ENCODE measurements at places on chromosomes 16 and 17.

DNA sequence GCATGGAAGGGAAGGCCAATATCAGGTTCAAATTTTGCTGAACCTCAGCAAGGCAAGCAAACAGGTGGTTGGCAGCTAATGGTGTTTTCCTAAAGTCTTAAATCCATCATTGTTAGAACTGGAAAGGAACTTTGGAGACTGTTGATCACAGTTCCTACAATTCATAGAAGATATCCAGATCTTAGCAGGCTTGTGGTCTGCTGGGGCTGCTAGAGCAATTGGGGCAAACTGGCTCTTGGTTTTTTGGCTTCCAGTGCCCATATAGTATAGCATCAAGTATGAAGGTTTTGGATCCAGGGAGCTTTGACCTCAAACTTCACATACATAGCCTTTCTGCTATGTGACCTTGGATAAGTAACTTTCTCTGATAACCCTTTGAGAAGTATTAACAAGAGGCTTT, 49.7 kb downstream of the IGF2BP1 start:
- DNase-seq = no peak

GRCh38 chr16:801584-802363, 1.2 kb upstream of the GNG13 start:
- no peak for DNase-seq

DNA sequence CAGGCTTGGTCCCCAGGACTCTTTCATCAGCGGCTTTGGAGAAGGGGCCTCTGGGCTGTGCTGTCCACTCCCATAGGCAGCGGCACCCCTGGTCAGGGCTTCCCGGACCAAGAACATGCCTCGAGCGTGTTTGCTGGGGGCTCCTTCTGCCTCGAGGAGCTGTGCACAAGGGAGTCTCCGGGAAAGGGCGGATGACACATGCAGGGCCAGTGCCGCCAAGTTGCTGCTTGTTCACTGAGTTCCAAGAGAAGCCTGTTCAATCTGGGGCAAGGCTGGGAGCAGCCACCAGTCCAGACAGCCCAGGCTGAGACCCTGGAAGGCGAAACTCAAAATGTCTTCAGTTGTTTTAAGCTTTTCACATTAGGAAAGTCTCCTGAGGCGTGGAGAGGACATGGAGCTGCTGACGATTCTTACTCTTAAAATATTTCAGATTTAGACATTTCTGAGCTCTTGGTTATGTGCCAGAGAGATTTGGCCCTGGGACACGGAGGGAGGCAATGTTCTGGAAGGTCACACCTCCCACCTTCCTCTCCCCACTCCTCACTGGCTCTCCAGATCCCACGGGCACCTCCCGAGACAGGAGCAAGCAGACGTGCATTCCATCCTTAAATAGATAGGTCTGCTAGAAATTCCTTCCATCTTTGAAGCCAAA, 84.5 kb upstream of the ZNF469 start:
- DNase-seq = no peak

DNA sequence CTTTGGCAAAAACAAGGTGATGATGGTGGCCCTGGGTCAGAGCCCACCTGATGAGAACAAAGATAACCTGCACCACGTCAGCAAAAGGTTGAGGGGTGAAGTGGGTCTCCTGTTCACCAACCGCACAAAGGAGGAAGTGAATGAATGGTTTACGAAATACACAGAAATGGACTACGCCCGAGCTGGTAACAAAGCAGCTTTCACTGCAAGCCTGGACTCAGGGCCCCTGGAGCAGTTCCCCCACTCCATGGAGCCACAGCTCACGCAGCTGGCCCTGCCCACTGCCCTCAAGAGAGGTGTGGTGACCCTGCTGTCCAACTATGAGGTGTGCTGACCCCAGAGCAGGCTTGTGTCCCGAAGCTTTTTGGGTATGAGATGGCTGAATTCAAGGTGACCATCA, 29.7 kb upstream of the DLX4 start:
- DNase-seq = no peak

- no peak for DNase-seq
Measured at GRCh38 chr17:7343250-7343649, 6.9 kb downstream of the ACAP1 start.

GRCh38 chr17:81794509-81794908, 9.4 kb upstream of the GCGR start:
- no peak for DNase-seq

GRCh38 chr16:81099958-81100357, 3.8 kb upstream of the GCSH start:
- no peak for DNase-seq

GRCh38 chr17:74757931-74758847, 9.8 kb downstream of the NHERF1 start:
- no peak for DNase-seq

DNA sequence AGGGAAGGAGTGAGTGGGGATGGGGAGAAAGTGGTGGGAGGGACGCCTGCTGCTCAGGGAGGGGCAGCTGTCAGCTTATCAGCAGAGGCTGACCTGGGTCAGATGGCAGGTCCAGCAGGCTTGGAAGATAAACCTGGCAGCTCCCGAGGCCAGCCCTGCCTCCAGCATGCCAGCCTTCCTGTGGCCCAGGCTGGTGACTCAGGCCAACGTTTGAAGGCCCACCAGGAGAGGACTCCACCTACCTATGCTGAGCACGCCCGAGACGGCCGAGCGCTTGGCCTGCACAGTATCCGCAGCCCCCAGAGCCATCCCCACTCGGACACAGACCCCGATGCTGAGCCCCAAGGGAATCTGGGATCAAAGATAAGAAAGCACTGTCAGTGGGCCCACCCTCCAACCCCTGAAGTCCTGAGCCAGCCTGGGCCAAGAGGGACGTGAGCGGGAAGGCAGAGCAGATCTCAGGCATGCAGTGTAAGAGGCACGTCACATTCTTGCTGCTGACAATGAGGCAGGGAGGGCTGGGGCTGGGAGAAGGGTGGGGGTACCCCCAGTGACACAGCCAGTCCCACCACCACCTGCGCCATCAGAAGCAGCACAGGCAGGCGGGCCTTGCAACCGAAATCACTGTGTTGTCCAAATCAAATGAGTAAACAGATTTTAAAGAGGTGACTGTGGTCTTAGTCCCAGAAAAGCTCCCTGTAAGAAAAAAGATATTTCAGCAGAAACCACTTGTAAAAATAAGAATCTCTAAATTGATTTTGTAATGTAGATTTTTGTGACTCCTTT, 12.4 kb downstream of the SLC47A2 start:
- DNase-seq = no peak

GRCh38 chr17:76940295-76940694, 72.1 kb downstream of the MGAT5B start:
- DNase-seq = no peak

- DNase-seq = no peak
Measured at GRCh38 chr17:59347975-59348391, 16.5 kb downstream of the YPEL2 start.

GRCh38 chr17:34172390-34172918, 82.6 kb upstream of the CCL2 start:
- no peak for DNase-seq

- DNase-seq = no peak
Measured at GRCh38 chr17:28737770-28738679, 5.8 kb upstream of the TRAF4 start.

DNA sequence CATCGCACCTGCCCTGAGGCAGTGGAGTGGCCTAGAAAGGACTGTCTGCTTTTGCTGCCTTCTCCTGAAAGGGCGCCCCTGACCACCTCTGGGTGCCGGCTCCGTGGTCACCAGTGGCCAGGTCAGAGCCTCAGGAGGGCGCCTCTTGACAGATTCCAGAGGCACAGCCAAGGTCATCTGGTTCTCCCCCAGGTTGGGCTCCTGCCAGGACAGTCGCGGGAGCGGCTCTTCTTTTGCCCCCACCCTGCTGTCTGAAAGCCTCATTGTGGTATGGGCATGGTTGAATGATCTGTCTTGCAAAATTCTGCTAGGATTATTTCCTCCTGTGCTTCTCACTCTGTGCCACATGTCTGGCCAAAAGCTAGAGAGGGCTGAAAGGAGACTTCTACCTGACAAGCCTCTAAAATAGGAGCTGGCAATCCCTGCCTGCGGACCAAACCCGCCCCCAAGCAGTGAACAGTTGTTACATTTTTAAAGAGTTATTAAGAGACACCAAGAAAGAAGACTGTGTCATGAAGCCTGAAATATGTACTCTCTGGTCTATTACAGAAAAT, 82.8 kb downstream of the SNX29 start:
- no peak for DNase-seq

- DNase-seq = no peak
Measured at GRCh38 chr17:64110379-64111152, 19.4 kb downstream of the ERN1 start.

DNA sequence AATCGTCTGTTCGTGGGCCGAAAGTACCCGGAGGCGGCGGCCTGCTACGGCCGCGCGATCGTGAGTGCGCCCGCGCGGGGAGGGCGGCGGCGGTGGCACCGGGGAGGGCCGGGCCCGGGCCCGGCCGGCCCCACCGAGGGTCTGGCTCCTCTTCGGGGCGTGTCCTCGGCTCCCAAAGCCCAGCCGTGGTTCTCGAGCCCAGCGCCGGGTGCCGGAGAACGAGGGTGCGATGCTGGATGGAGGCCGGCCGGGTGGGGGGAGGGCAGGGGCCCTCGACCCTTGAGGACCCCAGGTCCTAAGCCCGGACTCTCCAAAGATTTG, 375 bp downstream of the STUB1 start:
- no peak for DNase-seq

GRCh38 chr17:31919802-31920525, 16.8 kb upstream of the SUZ12 start:
- no peak for DNase-seq

GRCh38 chr17:49969795-49970389, 902 bp downstream of the DLX4 start:
- no peak for DNase-seq

DNA sequence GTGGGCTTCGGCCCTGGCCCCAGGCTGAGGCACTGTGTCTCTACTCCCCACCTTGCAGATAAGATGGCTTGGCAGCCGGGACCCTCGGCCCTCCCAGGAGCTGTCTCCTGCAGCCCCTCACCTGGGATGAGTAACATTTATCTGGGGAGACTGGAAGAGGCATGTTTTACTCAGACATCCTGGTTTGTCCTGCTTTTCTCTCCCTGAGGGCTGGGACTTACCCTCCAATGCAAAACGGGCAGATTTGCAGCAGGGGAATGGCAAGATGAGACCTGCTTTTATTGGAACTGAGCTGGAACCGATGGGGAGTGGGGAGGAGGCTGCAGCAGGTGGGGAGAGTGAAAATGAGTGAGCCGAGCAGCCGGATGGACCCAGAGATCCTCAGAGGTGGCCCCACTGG, 27.3 kb upstream of the UBE2G1 start:
- DNase-seq = no peak

- DNase-seq = no peak
Measured at GRCh38 chr17:74157366-74157765, 46.1 kb upstream of the RPL38 start.

- DNase-seq = peak; percentile 65
Measured at GRCh38 chr17:38584350-38584925, 21.3 kb downstream of the SRCIN1 start.

DNA sequence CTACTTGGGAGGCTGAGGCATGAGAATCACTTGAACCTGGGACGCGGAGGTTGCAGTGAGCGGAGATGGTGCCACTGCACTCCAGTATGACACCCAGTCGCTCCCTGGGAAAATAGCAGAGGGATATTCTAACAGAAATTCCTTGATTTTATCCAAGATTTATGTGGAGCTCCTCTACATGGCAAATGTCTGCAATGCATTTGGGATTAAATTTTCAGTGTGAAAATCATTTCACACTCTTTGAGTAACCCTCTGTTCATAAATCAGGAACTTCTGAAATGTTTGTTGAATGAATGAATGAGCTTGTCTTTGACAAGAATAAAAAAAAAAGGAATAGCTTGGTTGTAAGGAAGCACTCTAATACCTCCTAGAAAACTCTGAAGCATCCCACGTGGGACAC, 305.8 kb downstream of the SHISA9 start:
- no peak for DNase-seq

DNA sequence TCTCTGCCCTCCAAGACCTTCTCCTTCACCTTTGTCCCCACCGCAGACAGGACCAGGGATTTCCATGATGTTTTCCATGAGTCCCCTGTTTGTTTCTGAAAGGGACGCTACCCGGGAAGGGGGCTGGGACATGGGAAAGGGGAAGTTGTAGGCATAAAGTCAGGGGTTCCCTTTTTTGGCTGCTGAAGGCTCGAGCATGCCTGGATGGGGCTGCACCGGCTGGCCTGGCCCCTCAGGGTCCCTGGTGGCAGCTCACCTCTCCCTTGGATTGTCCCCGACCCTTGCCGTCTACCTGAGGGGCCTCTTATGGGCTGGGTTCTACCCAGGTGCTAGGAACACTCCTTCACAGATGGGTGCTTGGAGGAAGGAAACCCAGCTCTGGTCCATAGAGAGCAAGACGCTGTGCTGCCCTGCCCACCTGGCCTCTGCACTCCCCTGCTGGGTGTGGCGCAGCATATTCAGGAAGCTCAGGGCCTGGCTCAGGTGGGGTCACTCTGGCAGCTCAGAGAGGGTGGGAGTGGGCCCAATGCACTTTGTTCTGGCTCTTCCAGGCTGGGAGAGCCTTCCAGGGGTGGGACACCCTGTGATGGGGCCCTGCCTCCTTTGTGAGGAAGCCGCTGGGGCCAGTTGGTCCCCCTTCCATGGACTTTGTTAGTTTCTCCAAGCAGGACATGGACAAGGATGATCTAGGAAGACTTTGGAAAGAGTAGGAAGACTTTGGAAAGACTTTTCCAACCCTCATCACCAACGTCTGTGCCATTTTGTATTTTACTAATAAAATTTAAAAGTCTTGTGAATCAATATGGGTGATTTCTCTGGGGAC, 12.2 kb downstream of the CX3CL1 start:
- DNase-seq = no peak

DNA sequence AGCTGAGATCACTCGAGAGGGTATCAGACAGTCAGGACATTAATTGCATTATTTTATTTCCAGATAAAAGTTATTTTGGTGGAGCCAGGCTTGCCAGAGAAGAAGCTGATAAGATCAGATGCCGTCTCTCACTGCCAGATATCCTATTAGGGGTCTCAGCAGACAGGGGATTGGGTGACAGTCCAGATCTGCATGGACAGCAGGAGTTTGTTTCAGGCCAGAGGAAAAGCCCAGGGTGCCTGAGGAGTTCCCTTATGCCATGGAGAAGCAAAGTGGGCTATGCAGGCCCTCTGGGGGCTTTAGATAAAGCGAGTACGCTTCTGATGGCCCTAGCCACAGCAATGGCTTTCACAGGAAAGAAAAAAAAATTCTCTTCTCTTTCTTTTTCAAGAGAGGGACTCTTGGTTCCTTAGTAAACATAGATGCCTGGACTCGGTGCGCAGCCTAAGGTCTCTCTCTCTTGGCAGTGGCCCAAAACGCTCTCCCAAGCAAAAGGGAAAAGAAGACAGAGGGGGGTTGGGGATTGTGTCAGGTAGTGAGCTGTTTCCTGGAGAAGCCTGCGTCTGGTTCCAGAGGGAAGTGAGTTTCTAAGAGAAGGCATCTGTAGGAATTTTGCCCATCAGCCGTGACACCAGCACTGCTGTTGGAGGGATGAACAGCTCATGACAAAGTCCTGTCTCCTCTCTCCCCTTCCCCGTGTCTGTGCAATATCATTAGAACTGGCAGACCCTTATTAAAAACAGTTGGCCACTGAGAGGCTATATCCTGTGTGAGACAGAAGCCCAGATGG, 166.3 kb upstream of the FOXF1 start:
- no peak for DNase-seq

- no peak for DNase-seq
Measured at GRCh38 chr16:9395958-9396359, 304.5 kb downstream of the HAPSTR1 start.

- no peak for DNase-seq
Measured at GRCh38 chr17:74340470-74341023, 14.5 kb downstream of the KIF19 start.

GRCh38 chr16:25977121-25977520, 285.4 kb downstream of the HS3ST4 start:
- DNase-seq = no peak

- peak; percentile 25 for DNase-seq
Measured at GRCh38 chr17:75881678-75882454, 3.5 kb upstream of the TRIM47 start.
